NCI-H2029 (cell line): ENCODE measurements at places on chromosomes 2 and 18.

GRCh38 chr18:72700961-72701710 lies 157.0 kb upstream of the CBLN2 start:
- DNase-seq: no peak

- DNase-seq: no peak
Observed at GRCh38 chr2:204495381-204495780, 49.9 kb upstream of the PARD3B start.

GRCh38 chr2:74671479-74671878 lies 17.4 kb downstream of the SEMA4F start:
- no peak for DNase-seq

- DNase-seq: no peak
Observed at GRCh38 chr18:36132756-36133155, 3.1 kb downstream of the ELP2 start.

GRCh38 chr2:152200565-152201465 lies 25.3 kb upstream of the STAM2 start:
- peak; percentile 77 for DNase-seq

DNA sequence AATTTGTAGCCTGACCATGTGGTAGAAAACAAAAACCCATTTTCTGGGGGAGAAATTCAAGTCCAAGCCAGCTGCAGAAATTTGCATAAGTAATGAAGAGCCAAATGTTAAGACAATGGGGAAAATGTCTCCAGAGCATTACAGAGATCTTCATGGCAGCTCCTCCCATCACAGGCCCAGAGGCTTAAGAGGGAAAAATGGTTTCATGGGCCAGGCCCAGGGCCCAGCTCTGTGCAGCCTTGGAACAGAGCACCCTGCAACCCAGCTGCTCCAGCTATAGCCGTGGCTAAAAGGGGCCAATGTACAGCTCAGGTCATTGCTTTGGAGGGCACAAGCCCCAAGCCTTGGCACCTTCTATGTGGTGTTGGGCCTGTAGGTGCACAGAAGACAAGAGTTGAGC lies 69.1 kb upstream of the TSPYL6 start:
- no peak for DNase-seq

GRCh38 chr2:54966165-54966832 lies 84.0 kb downstream of the RTN4 start:
- no peak for DNase-seq

- no peak for DNase-seq
Observed at GRCh38 chr2:234732404-234733092, 219.3 kb upstream of the SH3BP4 start.

GRCh38 chr18:63132819-63133200 lies 186.8 kb downstream of the BCL2 start:
- DNase-seq: peak; percentile 31

GRCh38 chr2:20955277-20956026 lies 88.4 kb downstream of the APOB start:
- DNase-seq: no peak

- no peak for DNase-seq
Observed at GRCh38 chr2:119224391-119225104, 914 bp downstream of the STEAP3 start.

GRCh38 chr2:234950730-234951663 lies 820 bp upstream of the SH3BP4 start:
- no peak for DNase-seq

- no peak for DNase-seq
Observed at GRCh38 chr2:206716623-206717022, 1.6 kb downstream of the DYTN start.

DNA sequence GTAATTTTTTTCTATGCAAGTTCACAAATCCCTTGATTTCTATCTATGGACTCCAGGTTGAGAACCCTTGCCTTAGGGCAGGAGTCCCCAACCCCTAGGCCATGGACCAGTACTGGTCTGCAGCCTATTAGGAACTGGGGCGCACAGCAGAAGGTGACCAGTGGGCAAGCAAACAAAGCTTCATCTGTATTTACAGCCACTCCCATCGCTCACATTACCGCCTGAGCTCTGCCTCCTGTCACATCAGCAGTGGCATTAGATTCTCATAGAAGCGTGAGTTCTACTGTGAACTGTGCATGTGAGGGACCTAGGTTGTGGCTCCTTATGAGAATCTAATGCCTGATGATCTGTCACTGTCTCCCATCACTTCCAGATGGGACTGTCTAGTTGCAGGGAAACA lies 70.2 kb upstream of the SMAD2 start:
- no peak for DNase-seq

- DNase-seq: no peak
Observed at GRCh38 chr2:237892478-237892877, 33.1 kb downstream of the RAMP1 start.

- DNase-seq: no peak
Observed at GRCh38 chr2:58057707-58058530, 11.3 kb downstream of the VRK2 start.

DNA sequence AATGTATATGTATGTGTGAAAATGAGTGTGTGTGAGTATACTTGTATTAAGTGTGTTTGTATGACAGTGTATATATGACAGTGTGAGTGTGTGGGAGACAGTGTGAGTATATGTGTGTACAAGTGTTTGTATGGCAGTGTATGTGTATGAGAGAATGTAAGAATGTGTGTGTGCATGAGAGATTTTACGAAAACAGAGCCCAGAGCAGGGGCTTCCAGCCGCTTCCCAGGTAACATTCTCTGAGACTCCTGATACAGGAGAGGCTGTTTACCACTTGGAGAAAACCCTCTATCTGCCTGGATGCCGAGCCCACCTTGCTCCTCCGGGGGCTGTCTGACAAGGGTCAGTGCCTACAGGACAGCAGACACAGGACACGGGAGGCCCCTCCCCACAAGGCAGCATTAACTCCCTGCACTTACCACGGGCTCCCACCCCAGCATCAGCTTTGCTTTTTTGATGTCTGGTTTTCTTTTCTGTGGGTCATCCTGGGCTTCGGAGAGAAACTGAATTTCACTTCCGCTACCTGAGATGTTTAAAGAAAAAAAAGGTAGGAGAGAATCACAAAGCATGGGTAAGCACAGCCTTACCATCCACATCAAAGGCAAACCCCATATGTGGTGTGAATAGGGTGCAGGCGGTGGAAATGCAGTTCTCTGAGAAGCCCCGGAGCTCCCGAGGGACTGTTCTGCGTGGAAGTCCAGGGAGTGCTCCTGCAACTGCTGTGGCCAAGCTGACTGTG lies 97.6 kb downstream of the UXS1 start:
- DNase-seq: no peak

GRCh38 chr2:96407919-96408550 lies 72.5 kb downstream of the NCAPH start:
- no peak for DNase-seq

DNA sequence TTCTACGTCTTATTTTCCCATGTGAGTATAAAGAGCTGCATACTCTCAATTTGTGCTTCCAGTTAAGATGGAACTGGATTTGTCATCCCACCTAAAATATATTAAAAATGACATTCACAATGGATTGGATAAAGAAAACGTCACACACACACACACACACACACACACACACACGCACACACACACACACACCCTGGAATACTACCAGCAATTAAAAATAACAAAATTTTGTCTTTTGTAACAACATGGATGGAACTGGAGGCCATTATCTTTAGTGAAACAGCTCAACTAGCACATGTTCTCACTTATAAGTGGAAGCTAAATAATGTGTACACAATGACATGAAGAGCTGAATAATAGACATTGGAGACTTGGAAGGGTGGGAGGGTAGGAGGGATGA lies 3.8 kb upstream of the QPCT start:
- DNase-seq: no peak

DNA sequence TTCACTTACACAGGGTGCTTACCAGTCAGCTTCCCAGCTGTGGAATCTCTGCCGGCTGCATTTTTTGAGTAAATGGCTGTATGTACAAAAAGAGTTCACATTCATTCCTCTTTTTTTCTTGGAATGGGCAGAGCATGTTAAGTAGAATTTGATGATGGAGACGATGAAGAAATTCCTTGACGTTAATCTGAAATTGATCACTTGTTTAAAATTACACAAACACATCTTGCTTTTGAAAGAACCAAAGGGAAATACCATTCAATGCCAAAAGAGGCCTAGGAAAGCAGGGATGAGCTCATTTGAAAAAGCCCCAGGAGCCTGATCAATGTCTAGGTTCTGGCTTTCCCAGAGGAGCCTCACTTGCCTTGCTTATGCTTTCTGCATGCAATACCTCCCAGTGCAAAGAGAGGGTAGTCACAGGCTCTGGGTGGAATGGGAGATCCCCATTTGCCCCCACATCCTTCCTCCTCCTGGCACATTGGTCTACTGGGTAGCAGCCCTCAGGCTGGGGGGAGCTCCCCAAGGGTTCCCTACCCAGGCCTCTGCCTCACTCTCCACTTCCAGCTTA lies 12.3 kb upstream of the SMAD7 start:
- no peak for DNase-seq

GRCh38 chr2:45005261-45006002 lies 3.8 kb downstream of the SIX2 start:
- no peak for DNase-seq

DNA sequence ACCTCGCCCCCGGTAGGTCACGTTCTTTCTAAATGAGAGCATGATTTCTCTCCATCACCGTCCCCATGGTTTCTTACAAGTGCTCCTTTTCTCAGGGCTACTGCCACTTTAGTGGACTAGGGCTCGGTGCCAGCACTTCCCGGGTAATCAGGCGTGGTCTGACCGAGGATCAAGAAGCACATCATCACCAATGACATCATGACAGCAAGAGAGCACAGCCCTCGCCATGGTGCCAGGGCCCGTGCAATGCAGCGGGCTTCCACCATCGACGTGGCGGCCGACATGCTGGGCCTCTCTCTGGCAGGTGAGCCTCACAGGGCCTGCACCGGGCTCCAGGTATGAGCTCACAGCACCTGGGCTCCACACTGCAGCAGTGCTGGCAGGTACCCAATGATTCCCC lies 75.2 kb downstream of the INPP4A start:
- DNase-seq: peak; percentile 47

GRCh38 chr2:104772996-104773395 lies 80.9 kb upstream of the POU3F3 start:
- DNase-seq: no peak

GRCh38 chr18:13641551-13642439 lies 84.6 kb downstream of the FAM210A start:
- no peak for DNase-seq

DNA sequence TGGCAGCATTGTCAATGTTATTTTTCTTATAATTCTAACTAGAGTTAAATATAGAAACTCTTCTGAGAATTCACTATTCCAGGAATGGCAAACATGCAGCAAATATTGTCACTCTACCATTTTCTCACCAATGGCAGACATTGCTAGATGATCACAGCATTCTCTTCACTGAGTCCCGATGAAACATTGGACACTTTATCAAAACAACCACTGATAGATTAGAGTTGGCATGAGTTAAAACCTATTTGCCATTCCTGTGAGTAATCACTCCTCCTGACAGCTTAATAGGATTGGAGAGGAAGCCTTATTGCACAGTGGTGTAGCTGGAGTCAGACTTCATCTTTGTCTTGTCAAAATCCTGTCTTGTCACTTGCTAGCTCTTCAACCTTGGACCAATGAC lies 163.9 kb upstream of the THUMPD2 start:
- no peak for DNase-seq

DNA sequence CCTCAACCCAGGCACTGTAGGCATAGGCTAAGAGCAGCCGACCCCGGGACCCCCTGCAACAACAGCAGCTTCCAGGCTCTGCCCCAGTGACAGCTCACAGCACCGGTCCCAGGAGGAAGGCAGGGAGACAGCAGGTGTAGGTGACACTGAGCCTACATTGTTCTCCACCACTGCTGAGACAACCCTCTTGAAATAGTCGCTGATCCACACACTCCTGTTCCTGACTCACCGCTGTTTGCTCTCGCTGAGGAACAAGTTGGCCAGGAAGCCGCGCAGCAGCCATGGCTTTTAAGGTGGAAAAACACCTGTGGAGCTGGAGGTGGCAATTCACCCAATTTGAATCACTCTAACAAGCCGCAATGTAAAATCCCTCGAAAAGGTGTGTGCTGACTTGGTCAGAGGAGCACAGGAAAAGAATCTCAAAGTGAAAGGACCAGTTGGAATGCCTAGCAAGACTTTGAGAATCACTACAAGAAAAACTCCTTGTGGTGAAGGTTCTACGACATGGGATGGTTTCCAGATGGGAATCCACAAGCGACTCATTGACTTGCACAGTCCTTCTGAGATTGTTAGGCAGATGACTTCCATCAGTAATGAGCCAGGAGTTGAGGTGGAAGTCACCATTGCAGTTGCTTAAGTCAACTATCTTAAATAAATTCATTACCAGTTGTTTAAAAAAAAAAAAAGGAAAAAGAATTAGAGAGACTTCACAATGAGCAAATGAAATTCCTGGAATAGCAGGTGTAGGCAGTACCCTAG lies 167.5 kb downstream of the ARL4C start:
- peak; percentile 77 for DNase-seq

DNA sequence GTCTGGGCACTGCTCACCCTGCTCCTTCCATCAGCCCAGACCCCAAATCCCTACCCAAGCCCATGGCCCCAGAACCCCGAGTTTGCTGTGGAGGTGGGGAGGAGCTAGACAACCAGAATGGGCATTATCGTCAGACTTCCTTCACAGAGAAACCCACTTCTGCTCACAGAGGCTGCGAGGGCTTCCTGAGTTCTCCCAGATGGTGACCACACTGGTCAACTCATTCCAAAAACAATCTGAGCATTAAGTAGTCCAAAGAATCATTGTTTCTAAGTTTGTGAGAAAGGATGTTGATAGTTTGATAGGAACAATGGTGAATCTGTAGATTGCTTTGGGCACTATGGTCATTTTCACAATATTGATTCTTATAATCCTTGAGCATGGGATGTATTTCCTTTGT lies 60.2 kb downstream of the LRRC30 start:
- DNase-seq: no peak

DNA sequence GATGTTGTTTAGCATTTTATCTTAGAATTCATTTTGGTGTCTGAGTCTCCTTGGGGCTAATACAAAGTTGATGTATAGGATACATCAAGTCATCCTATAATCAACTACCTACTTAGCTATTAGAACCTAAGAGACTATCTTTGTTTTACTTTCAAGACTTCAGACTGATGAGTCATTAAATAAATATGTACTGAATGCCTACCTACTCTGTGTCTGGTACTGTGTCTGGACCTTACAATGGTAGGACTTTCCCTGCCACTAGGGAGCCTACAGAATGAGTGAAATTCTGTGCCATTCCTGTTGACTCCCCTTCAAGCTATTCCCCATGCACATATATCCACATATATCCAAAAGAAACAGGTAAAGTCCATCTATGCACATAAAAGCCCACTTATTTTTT lies 114.5 kb downstream of the ERBB4 start:
- no peak for DNase-seq

DNA sequence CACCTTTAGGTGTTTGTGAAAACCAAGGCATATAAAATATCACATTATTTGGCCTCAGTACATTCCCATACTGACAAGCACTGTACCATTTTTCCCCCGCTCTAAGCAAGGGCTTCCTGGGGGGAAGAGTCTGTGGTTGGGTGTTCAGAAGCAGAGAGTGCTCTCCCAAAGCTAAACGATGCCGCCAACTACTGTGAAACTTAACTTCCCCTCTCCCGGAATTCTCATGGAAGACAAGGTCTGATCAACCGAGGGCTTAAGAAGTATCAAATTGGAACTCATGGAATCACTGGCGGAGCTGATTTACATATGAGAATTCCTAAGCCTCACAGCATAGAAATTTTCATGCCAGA lies 433 bp upstream of the MFF start:
- DNase-seq: no peak

GRCh38 chr18:26864658-26865057 lies 849 bp downstream of the AQP4 start:
- no peak for DNase-seq

GRCh38 chr2:64437883-64438282 lies 16.1 kb upstream of the LGALSL start:
- DNase-seq: no peak
